HS-27A (cell line): ENCODE measurements at places on chromosomes 16 and 17.

DNA sequence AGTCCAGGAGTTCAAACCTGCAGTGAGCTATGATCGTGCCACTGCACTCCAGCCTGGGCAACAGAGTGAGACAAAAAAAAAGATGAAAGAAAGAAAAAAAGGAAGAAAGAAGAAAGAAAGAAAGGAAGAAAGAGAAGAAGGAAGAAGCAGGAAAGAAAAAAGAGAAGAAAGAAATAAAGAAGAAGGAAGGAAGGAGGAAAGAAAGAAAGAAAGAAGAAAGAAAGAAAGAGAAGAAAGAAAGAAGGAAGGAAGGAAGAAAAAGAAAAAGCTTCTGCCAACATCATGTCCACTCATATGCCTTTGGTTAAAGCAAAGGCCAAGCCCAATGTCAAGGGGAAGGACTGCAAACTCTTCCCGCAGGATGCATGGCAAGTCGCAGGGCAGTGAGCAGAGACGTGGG is 143.2 kb downstream of the IRX3 start:
- no peak for DNase-seq

DNA sequence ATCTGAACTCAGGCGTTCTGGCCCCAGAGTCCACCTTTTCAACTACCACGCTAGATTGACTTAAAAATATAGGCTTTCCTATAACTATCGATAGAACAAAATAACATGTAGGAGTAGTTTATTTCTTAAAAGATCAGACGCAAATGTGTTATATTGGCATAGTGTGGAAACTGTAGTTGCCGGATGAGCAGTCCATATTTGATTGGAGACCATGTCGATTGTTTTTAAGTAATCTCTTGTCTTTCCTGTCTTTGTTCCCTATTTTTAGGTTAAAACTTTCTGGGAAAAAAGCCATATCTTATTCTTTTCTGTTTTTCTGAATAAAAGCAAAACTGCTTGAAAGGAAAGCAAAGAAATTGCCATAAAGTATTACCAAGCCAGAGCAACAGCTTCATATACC is 53.1 kb downstream of the GAN start:
- DNase-seq = no peak

GRCh38 chr16:27761816-27762215 is 211.9 kb downstream of the KATNIP start:
- no peak for DNase-seq

- no peak for DNase-seq
Measured at GRCh38 chr16:57676553-57677085, 8.5 kb downstream of the ADGRG3 start.

DNA sequence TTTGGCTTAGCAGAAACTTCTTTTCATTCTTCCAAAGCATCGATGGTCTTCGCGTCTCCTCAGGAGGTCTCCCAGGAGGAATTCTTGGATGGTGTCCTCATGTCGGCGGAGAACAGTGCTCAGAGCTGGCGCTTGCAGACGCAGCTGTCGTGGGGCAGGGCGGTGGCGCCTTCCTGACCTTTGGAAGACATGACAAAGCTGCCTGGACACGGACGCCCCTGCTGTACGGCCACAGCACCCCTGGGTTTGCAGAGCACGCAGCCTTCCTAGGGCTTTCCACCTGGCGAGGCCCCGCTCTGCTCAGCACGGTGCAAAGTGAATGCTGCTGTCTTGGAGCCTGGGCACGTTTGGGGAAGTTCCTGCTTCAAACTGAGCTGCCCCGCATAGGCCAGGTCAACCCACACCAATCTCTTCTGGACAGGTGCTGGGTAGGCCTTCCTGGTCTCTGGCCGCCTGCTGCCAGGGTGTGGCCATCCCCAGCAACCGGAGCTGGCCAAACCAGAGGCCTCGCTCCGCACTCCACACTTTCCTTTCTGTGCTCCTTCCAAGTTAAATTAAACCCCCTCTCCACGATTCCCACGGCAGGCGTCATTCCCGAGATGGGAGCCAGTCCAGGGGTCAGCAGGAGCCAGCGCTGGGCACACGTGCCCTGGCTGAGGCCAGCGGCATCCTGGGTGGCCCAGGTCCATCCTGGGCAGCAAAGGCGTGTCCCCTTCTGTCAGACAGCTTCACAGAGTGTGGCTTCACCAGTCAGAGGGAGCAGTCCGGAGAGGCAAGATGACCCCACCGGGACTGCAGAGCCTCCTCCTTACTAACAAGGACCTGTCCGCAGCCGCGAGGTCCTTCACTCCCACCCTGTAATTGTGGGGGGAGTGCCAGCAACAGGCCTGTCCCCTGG is 15.0 kb upstream of the KREMEN2 start:
- no peak for DNase-seq

DNA sequence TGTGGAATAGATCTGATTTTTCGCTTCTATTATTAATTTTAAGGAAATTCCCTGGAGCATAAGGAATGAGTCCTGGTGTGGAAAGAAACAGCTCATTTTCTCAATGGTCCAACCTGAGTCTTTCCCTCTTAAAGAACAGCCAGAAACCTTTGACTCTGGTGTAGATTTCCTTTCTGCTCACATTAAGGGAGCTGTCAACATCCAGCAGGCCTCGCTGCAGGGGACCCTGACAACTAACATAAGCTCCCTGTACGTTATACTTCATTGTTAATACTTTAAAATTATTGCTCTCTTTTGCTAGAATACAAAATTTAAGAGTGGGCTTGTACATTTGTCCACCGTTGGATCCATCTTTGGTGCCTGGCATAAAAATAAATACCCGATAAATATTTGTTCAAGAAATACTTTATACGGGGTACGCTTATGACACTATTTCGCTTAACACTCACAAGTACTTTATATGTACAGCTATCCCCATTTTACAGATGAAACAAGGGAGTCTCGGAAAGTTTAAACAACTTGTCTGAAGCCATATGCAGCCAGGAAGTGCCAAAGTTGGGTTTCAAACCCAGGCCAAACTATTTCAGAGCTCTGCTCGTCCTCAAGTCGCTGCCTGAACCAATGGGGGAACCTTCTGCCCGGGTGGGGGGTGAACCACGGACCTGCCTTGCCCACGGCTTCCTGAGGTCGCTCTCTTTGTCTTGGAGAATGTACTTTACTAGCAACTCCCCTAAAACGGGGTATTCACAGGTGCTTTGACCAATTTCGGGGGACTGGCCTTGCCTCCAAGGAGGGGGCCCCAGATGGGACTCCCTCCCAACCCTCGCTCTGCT is 611 bp downstream of the SMARCE1 start:
- peak; percentile 12 for DNase-seq

- DNase-seq = no peak
Measured at GRCh38 chr16:22347100-22347820, 27.2 kb downstream of the CDR2 start.

GRCh38 chr17:8820311-8821010 is 21.3 kb upstream of the MFSD6L start:
- no peak for DNase-seq

GRCh38 chr17:8080208-8080798 is 7.2 kb downstream of the ALOX12B start:
- no peak for DNase-seq

DNA sequence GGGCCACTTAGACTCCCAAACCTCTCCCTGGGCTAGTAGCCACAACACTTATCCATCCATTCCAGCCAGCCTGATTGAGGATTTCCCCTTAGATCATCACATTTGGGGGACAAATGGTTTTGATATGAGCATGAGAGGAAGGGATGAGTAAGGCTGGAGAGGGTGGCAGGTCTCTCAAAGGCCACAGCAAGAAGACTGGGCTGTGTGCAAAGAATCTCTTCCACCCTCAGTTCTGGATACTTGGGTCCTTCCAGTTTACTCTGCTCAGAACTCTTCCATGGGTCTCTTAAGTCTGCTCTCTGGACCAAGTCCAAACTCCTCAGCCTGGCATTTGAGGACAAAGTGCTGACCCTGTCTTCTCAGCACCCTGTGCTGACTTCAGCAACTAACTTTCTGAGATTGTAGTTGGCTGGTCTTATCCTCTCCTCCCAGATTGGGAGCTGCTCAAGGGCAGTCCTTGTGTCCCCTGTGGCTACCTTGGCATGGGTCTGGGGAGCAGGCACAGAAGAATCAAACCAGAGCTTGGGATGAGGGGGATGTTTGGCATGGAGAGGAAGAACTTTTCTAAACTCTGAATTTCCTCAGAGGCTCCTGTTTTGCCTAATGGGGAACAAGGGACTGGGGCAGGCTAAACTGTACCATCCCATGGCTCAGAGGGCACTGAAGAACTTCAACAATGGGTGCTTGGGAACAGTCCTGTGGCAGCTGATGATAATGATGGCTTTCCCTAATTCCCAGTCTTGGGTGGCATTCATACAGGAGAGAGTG is 3.1 kb upstream of the NFATC3 start:
- no peak for DNase-seq

- no peak for DNase-seq
Measured at GRCh38 chr16:89965447-89966225, 17.1 kb downstream of the DEF8 start.

- no peak for DNase-seq
Measured at GRCh38 chr16:65657071-65657494, 535.2 kb upstream of the CDH11 start.

DNA sequence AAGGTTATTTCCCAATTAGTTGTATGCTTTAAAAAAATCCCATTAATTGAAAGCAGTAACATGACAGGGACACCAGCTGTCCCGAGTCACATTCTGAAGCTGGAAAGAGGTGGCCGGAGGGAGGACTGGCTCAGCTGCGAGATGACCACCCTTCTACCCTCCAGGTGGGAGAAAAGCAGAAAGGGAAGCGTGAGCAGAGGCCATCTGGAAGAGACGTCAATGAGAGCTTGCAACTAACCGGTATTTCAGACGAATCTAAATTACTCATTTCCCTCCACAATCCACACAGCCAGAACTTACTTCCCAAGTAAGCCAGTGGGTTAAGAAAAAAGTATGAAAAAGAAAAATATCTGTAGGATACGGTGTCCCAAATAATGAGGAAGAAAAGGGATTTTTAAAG is 28.5 kb upstream of the SLC38A8 start:
- DNase-seq = no peak

GRCh38 chr16:27498916-27499658 is 50.6 kb downstream of the GTF3C1 start:
- DNase-seq = no peak

- no peak for DNase-seq
Measured at GRCh38 chr16:82845116-82845515, 218.3 kb downstream of the CDH13 start.

DNA sequence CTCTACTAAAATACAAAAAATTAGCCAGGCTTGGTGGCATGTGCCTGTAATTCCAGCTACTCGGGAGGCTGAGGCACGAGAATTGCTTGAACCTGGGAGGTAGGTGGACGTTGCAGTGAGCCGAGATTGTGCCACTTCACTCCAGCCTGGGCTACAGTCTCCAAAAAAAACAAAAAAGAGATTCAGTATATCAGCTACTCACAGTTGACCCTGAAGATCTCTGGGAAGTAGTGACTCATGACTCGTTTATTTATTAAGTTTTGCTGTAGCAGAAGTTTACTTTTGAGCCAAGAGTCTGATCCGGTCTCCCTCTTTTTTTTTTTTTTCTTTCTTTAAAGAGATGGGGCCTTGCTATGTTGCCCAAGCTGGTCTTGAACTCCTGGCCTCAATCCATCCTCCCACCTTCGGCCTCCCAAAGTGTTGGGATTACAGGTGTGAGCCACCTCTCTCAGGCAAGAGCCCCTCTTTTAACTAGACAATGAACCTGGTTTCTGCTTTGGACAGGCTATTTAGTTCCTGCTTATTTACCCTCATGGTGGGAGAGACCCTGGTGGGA is 4.4 kb downstream of the MVP start:
- DNase-seq = no peak

DNA sequence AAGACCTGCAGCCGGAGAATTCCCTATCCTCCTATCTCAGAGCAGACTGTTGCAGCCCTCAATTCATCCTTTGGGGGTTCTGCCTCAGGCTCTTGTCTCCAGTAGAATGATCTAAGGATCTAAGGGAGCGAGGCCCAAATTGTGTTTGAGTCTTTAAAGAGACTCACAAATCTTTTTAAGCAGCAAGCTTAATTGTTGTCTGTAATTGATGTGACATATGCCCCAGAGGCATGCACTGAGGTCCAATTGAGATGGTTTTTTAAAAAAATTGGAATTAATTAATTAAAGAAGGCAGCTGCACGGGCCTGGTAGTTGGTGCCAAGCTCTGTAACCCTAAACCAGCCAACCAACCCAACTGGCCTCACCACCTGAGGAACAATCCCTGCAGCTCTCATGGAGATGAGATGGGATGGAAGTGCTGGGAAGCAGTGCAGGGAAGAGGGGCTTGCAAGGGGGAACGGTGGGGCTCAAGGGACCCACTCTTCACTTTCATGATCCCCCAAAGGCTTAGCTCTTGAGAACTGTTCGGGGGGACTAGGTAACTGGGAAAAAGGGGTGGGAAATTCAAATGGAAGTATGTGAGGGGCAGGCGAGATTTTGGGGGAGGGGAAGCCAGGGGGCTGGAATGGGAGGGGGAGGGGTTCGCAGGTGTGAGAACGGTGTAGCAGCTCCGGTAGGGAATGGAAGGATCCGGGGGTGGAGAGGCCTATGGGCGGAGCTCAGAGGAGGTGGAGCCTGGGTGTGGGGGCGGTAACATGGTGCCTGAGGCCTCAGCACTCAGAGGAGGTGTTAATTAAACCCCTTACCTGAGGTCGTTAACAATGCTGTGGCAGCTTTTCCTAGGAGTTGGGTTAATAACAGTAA is 9.2 kb upstream of the ZNF652 start:
- no peak for DNase-seq

- no peak for DNase-seq
Measured at GRCh38 chr16:4303973-4304372, 11.9 kb upstream of the GLIS2 start.

DNA sequence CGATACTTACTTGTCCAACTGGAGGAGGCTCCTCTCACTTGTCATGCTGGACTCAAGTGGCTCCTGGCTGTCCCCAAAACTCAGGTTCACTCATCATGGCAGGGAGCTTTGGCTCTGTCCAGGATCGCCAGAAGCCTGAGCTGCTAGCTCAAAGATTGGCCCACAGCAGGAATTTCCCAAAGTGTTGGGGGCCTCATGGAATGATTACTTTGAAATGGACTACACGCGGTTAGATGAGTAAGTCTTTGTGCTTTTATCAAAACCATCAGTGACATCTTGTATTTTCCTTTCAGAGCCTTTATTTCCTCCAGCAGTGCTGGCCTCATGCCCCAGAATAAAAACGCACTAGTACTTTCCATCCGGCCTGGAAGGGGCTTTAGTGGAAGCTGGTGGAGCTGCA is 29.2 kb upstream of the PHB1 start:
- no peak for DNase-seq

DNA sequence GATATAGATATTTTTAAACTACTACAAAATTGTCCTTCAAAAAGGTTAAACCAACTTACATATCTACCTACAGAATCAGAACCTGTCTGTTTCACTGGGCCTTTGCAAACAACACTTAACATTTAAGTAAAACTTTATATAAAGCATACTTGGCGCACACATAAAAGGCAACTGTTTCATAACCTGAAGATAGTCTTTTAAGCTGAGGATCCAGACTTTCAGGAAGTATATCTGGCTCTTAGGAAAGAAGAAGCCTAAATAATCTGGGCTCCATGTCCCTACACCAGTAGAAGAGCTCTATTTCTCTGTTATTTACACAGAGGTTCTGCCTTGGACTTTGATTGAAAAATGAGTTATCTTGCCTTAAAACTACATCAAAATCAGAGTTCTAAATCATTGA is 75.9 kb downstream of the TRIM37 start:
- DNase-seq = no peak
